ENCODE measurements at places on chromosomes 7 and 10.
A peak's percentile ranks its signal among the peaks of the same experiment; 100 is the strongest.

DNA sequence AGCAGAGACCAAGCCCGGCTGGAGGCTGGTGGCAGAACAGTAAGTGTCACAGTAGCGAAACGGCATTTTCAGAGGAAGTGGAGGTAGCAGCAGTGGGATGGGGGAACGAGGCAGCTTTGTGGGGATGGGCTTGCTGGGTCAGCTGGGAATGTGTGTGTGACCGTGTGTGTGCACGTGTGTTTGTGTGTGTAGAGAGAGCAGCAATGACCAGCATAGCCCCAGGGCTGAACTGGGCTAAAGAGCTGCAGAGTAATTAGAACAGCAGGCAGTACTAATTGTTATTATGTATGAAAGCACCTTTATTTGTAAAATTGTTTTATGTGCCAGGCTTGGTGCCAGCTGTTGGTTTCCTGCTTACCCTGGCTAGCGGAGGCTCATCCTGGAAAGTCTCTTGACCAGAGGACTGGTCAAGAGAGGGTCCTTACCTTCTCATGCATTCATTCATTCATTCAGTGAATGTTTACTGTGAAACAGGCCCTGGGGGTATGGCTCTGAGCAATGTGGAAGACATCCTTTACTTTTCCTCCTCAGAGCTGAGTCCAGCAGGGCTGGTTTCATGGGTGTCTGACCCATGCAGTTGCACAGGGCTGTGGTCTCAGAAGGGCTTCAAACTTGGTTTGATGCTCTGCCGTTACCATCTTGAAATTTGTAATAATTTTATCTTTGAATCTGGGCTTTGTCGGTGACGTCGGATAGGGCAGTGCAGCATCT is 184.6 kb downstream of the SEC23IP start:
- no peak for DNase-seq

GRCh38 chr10:42941790-42942189 is 135.1 kb upstream of the RET start:
- no peak for DNase-seq

- DNase-seq, result no peak
These were observed 60.6 kb upstream of the UBE3C start for GRCh38 chr7:157077986-157078644.

GRCh38 chr10:28281726-28282315 is 21.0 kb downstream of the MPP7 start:
- no peak for DNase-seq

DNA sequence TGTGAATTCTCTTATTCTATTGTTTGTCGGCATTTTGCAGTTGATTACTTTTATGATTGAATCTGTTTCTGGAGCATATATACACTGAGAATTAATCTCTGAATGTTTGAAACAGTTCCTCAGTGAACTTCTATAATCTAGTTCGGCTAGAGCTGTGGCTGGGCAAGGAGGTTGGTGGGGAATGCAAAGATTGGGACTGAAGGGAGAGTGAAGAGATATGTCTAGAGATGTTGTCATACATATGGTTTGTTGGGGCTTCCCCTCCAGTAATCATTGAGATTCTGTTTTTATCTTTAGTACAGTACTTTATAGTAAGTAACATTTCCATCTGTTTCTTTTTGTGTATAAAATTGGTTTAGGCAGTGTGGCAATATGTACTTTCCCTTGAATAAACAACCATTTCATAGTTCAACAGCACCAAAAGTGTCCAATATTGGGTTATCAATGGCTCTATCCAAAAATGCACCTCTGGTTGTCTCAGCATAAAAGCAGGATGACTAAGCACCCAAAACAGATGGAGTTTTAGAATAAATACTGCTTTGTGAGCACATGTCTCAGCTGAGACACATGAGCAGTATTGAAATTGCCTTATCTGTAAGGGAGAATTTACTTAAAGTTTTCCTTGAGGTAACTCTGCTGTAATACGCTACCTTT is 36.7 kb downstream of the WAC start:
- DNase-seq, result no peak

DNA sequence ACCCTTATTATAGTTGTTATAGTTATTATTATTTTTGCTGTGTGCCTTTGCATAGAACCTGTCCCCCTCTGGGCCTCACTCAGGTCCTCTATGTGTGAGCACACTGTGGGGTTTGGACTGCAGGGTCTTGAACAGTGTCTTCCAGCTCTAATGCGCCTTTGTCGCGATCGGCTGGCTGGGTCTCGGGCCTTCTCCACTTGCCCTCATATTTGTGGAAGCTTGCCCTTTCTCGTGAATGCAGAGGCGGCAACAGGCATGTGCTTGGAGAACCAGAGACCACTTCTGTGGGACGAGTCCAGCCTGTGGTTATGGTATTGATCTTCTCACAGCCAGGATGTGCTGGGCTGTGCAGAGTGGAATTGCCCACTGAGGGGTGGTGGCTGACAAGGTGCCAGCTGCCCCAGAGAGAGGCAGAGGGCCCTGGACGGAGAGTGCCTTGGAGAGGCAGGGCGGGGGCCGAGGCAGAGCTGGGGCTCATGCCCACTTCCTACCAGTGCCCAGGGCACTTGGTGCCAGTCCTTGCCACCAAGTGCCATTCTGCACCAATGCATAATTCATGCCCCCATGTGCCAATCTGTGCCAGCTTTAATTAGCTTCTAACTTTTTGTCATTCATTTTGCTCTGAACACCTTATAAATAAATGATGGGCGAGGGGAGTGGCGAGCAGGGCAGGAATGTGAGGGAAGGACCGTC is 6.8 kb upstream of the CDH23 start:
- no peak for DNase-seq

- DNase-seq, result no peak
These were observed 1.4 kb downstream of the GIMAP5 start for GRCh38 chr7:150738591-150739001.

DNA sequence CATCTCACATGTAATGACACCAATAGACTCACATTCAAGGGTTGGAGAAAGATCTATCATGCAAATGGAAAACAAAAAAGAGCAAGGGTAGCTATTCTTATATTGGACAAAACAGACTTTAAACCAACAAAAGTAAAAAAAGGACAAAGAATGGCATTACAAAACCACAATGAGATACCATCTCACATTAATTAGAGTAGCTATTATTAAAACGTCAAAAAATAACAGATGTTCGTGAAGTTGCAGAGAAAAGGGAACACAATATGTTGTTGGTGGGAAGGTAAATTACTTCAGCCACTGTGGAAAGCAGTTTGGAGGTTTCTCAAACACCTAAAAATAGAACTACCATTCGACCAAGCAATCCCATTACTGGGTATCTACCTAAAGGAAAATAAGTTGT is 197.0 kb downstream of the SNX13 start:
- no peak for DNase-seq

GRCh38 chr7:142454862-142455261 is 197.0 kb upstream of the PRSS58 start:
- DNase-seq, result no peak

DNA sequence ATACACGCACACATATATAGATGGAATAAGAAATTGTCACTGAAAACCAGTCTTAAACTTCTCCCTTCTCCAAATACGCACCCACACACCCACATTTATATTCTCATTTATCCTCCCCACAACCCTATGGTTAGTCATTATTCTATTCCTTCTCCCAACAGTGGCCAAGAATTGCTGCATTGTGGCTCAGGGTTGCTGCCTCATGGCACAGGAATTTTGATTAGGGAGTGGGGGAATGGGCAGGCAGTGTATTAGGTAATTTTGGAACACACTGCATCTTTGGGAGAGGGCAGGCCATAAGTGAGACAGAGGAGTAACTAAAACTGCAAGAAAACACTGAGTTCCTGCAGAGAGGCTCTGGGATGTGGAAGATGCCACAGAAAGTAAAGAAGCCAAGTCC is 35.7 kb downstream of the NAPEPLD start:
- DNase-seq, result no peak

GRCh38 chr7:81120803-81121202 is 202.0 kb upstream of the SEMA3C start:
- DNase-seq, result no peak

GRCh38 chr7:109549471-109550193 is 980.0 kb downstream of the DNAJB9 start:
- no peak for DNase-seq

- no peak for DNase-seq
These were observed 168.5 kb downstream of the LCOR start for GRCh38 chr10:97000487-97001182.

GRCh38 chr10:110931769-110932381 is 12.5 kb downstream of the SHOC2 start:
- no peak for DNase-seq

- no peak for DNase-seq
These were observed 182.0 kb downstream of the SEMA3E start for GRCh38 chr7:83466956-83467355.

DNA sequence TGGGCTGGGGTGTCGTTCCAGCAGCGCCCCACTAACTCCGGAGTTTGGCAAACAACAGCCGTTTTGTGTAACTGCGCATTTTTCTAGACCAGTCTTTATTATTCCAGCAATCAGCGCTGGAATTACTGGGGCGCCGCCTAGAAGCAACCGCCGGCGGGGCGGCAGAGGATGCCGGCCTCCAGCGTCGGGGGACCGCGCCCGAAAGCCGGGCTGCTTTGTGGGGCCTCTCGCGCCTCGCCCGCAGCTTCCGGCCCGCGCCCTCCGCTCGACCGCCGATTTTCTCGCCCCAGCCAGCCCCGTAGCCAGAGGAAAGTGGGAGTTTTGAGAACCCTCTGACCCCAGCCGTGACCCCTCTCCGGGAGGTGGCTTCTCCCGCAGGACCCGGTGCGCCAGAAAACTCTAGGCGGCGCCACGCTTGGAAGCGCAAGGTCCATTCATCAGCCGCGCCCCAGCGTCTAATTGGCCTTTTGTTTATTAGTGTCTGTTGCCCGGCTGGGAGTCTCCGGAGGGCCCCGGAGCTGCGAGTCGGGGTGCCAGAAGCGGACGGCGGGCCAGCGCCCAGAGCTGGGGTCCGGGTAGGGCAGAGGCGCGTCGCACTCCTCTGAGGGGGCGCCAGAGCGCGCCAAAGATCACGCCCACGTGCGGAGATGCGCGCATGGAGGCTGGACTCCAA is 10.7 kb downstream of the EMX2 start:
- peak; percentile 34 for DNase-seq

GRCh38 chr7:109545686-109546085 is 976.0 kb downstream of the DNAJB9 start:
- DNase-seq, result no peak

DNA sequence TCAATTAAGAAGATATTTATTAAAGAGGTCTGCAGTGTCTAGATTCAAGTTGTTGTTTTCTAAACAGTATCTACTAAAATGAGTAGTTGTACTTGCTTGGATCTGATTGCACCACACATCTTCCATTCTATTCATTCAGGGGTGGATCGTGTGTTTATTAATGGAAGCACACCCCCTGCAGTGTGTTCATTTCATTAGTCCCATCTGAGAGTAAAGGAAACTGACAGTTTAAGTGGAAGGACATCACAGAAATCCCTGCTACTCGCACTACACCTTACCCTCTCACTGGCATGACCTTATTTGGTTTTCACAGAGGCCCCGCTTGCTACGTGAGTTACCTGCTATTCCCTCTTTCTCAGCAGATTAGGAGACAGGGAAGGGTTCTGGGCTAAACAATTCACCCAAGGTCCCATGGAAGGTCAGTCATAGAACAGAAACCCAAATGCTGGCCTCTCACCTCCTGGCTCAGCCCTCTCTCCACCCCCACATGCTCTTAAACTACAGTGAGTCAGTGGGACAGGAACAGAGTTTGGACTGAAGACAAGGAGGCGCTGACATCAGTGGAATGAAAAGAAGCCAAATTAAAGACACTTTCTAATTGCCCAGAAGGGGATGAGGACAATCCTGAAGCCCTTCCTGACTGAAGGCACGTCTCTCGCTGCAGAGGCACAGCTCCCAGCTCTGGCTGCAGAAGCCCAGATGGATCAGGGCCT is 369.2 kb upstream of the NRP1 start:
- DNase-seq, result no peak

GRCh38 chr10:43077421-43078171 is 727 bp downstream of the RET start:
- no peak for DNase-seq

DNA sequence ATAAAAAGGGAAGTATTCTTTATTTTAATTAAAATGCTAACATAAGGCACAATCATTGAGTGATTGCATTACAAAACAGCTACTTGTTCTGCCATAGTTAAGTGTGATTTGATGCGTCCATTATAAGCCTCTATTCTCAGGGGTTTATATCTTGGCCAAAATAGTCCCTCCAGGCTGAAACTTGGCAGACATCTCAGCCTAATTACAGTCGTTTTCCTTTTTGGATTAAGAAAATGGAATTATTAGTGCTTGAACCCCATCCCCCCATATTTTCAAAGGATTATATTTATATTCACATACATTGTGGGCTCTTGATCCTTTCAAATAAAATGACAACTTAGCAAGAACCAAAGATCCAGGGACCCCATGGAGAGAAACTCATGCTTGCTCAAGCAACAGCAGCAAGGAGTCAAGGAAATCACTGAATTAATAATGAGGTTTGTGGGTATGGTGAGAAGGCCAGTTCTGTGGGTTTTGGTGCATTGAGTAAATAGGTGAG is 66.7 kb upstream of the NEUROD6 start:
- DNase-seq, result no peak

DNA sequence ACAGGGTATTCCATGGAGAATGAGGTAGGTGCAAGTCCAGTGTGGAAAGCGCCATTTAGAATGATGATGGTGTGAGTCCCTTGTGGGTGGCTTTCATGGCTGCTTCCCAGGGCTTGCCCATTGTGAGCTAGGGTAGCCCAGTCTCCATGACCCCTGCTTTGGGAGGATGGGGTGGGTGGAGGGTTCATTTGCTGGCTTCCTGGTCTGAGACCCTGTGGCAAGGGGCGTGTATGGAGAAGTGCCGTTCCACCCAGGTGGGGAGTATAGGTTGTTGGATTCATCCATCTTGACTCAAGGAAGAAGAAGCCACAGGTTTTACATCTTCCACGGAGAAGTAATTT is 27.7 kb downstream of the CCM2 start:
- DNase-seq, result no peak

GRCh38 chr7:36311539-36311938 is 78.1 kb upstream of the ANLN start:
- no peak for DNase-seq

- no peak for DNase-seq
These were observed 15.7 kb downstream of the RBM33 start for GRCh38 chr7:155660059-155660757.

DNA sequence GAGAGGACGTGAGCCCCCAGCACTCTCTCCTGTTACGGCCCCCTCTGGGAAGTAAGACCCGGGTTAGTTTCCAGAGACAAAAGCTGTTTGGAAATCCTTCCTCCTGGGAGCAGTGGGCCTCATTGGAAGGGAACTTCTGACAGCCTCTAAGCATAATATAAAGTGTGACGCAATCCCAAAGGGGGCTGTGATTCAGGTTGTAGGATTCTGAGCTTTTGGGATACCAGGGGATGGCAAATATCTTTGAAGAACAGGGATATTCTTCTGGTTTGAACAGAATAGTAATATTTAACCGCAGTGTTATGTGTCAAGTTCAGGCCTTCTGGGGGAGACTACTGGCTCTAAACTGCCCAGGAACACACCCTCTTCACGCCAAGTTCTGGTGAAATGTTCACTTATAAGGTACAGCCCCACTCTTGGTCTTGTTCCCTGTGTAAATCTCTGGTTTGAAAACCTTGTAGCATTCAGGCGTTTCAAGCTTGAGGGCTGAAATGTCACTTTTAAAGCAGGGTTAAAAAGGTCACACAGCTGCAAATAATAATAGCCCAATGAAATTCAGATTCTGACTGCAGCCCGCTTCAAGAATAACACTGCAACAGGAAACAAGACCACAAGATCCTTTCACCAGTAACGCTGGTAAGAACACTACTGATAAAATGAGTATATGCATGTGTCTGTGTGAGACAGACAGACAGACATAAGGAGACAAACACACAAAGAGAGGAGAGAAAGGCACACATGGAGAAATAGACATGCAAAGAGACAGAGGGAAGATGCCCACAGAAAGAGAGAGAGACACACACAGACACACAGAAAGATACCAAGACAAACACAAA is 69.0 kb downstream of the CREB5 start:
- DNase-seq, result no peak
